Activated CD4-positive, alpha-beta memory T cell treated with anti-CD3 and anti-CD28 coated beads, Interleukin-2, amount 10 ng/mL, durations not matched to agents 7 days and 5 days (primary cell): ENCODE measurements at places on chromosomes 3 and 15. TPM values are rescaled to one million over a fixed set of nuclear protein-coding genes. Genes with fewer than 3 reads are reported as not detected.

DNA sequence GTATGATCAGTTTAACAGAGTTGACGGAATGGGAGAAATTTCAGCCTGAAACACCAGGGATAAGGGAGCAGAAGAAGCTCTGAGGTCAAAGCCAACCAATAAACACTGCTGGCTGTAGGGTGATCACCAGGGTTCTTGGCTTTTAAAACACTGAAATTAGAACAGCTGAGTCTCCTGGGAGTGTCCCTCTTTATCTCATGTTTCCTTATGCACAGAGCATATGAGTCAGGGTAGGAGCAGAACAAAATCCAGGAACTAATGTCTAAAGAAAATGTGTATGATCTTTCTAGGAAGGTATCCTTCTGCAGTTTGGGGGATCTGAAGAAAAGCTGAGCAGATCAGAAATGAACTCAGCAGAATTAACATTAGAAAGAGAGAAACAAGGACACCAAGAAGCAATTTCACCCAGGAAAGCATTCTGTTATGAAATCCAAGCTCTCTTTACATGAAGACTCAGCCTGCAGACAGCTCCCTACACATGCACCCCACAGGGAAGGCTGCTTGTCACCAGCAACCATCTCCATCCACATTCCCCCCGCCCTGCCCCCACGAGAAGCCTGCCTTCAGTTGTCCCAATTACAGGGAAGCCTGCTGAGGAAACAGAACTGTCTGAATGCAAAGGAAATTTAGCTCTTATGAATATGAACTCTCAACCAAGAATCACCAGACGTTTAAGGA, 469.7 kb downstream of the PDCD6IP start:
- H3K36me3 ChIP-seq = no peaks in the 10 kb centered on the region
- no peaks in the 10 kb centered on the region for H3K4me1 ChIP-seq
- no peak for DNase-seq
- peaks cover 3% of the 10 kb centered on the region for H3K27me3 ChIP-seq

- no peak for DNase-seq
- H3K4me3 ChIP-seq = no peak overlapping the region
- no peaks in the 10 kb centered on the region for H3K27me3 ChIP-seq
- H3K27ac ChIP-seq = no peak overlapping the region
- H3K4me1 ChIP-seq = no peaks in the 10 kb centered on the region
These were observed 211.8 kb downstream of the NAALADL2 start for GRCh38 chr3:175070946-175071345.

DNA sequence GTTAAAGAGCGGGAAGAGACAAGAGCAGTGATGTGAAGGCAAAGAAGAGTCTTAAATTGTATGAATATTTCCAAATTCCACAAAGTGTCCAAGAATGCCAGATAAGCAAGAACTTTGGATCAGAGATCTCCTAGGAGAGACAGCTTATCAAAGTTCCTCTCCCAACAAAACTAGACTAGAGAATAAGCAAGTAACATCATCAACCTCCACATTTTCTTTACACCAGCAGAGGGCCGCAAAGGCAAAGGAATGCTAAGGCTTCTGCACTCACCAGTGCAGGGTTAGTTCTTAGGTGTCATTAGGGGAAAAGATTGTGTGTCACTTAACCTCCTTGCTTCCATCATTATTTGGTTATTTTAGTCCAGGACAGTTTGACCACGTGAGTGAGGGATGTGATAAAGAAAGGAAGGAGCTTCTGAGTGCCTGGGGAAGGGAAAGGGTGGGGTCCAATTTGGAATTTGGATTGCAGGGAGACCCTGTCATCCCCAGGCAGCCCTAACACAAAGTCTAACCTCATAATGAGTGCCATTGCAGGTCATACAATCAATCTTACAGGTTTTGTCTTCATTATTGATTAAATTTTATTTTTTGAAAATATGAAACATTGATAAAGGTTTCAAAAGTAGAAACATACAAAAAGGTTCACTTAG, 7.5 kb upstream of the CMTM6 start:
- no peaks in the 10 kb centered on the region for H3K27me3 ChIP-seq

- no peak overlapping the region for H3K27ac ChIP-seq
- H3K4me3 ChIP-seq = no peak overlapping the region
- H3K4me1 ChIP-seq = peaks cover 16% of the 10 kb centered on the region
- no peaks in the 10 kb centered on the region for H3K36me3 ChIP-seq
- DNase-seq = no peak
These were observed 3.8 kb downstream of the CHST14 start for GRCh38 chr15:40474581-40474980.

Gene GASK1A
- total RNA-seq = not detected

Gene MYO9A
- 22.2 TPM for total RNA-seq
